Effector CD8-positive, alpha-beta T cell (primary cell): ENCODE measurements at places on chromosomes 3 and 15.

DNA sequence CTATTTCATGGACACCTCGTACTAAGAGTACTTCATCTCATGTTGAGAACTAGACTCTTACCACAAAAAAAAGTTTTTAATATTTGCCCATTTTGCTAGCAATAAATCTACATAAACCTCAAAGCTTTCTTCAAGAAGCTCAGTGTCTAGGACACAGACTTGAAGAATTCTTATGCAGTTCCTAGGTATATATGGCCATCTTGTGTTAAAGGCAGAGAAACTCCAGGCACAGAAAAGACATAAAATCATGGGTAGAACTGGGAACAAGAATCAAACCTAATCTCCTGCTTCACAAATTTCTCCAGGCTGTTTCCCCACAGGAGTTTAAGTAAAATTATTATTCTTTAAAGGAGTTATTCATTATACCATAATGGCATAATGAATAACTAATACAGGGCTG lies 4.4 kb downstream of the MBD4 start:
- DNase-seq, result no peak

GRCh38 chr3:23117856-23118255 lies 85.3 kb upstream of the UBE2E2 start:
- DNase-seq, result no peak

GRCh38 chr3:182978387-182978786 lies 2.0 kb downstream of the DCUN1D1 start:
- DNase-seq, result no peak

- DNase-seq, result no peak
Observed at GRCh38 chr3:64390893-64391292, 165.6 kb upstream of the PRICKLE2 start.

GRCh38 chr15:88187195-88187594 lies 69.3 kb downstream of the NTRK3 start:
- DNase-seq, result no peak

- DNase-seq, result no peak
Observed at GRCh38 chr3:173617490-173617889, 219.9 kb downstream of the NLGN1 start.

GRCh38 chr15:89633585-89633984 lies 21.7 kb downstream of the KIF7 start:
- DNase-seq, result no peak

- no peak for DNase-seq
Observed at GRCh38 chr3:104044002-104044401, 1322.7 kb upstream of the ALCAM start.

GRCh38 chr3:45646051-45646585 lies 43.1 kb upstream of the SACM1L start:
- no peak for DNase-seq

DNA sequence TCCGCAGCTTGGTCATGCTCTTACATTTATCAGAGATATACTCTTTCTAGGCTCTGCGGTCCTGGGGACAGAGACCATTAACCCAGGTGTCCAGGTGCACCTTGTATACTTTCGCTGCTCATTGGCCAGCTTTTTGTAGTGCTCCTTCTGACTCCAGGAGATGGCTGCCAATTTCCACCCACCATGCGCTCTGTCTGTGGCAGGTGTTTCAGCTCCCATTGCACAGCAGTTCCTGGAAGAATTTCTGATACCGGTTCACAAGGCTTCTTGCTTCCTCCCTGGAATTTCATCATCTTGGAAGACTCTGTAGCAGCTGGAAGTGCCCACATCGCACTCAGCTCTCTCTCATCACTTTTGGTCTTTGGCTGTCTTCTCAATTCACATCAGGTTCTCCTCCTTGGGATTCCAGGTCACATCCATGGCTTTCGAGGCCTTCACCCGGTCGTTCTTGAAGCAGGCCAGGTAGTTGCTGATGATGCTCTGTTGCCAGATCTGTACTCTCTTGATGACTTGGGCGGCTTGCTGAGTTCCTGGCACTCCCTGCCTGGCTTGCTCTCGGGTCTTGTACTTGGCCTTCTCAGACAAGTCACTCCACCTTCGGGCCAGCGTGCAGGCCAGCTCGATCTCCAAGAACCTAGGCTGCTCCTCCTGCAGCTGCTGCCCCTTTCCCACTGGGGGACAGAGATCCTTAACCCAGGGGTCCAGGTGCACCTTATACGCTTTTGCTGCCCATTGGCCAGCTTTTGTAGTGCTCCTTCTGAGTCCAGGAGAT lies 41.1 kb upstream of the ARL8B start:
- no peak for DNase-seq

- DNase-seq, result no peak
Observed at GRCh38 chr3:29926378-29926777, 645.5 kb downstream of the RBMS3 start.

DNA sequence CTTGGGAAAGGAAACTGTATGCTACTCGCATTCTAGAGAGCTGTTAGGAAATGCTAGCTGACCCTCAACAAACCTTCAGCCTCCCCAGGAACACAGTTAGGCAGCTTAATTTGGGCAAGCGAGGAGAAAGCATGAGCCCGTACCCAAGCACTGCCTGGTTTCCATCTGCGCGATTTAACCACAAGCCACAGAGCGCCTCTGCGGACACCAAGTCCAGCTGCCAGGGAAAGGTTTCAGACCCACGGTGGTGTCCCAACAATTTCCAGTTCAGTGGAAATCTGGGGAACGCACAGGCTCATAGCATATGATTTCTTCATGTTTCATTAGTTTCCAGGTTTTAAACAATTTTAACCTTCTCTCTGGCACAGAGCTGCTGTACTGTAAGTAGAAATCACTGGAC lies 617.6 kb downstream of the FHIT start:
- no peak for DNase-seq

DNA sequence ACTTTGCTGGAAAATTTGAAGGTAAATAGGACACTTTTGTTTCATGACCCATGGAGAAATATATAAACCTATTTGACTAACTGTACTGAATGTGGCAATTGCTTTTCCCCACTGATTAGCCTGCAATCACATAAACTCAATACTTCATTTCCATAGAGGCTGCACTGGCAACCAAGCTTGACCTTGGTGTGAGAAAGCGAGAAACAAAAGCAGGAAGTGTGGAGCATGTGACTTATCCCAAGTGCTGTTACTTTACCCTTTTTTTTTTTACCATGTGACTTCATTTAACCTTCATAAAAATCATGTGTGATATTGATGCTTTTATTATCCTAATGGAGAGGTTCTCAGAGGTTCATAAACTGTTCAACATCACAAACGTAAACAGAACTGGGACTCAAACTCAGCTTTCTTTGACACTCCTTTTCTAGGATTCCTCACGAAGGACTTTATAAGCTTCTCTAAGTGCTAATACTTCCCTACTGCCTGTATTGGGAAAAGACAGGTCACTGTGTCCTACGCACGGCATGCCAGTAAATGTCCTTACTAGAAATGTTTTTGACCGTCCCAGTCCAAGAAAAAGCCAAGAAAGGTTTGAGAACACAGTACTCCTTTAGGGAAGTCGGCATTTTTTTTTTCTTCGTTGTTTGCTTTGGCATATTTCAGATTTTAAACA lies 34.9 kb upstream of the ZNF385D start:
- no peak for DNase-seq
